ENCODE measurements at places on chromosomes 4 and X.

- no peak for DNase-seq
Measured at GRCh38 chr4:15402146-15402545, 25.7 kb upstream of the C1QTNF7 start.

- no peak for DNase-seq
Measured at GRCh38 chrX:77786365-77786680, 307 bp upstream of the ATRX start.

- no peak for DNase-seq
Measured at GRCh38 chrX:155632431-155633100, 19.8 kb upstream of the TMLHE start.

DNA sequence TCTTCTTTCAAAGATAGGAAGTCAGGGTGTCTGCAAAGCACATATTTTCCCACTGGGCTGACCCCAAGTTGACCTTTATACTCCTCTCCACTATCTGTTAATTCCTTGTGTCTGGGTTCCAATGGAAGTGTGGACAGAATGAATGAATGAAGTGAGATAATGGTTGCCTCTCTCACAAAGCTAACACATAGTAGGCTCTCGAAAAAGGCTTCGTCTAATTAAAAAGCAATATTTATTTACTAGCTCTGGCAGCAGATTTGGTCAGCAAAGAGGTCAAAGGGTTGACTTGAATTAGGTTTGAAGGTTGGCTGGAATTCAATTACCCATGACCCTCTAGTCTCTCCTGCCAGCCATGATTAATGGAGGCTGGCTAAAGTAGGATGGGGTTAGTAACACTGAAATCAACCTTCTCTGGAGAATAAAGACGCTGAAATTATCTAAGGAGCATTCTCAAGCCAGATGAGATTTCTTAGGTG lies 280.3 kb upstream of the KLF3 start:
- no peak for DNase-seq

- no peak for DNase-seq
Measured at GRCh38 chr4:5373327-5373726, 322.0 kb downstream of the STK32B start.

DNA sequence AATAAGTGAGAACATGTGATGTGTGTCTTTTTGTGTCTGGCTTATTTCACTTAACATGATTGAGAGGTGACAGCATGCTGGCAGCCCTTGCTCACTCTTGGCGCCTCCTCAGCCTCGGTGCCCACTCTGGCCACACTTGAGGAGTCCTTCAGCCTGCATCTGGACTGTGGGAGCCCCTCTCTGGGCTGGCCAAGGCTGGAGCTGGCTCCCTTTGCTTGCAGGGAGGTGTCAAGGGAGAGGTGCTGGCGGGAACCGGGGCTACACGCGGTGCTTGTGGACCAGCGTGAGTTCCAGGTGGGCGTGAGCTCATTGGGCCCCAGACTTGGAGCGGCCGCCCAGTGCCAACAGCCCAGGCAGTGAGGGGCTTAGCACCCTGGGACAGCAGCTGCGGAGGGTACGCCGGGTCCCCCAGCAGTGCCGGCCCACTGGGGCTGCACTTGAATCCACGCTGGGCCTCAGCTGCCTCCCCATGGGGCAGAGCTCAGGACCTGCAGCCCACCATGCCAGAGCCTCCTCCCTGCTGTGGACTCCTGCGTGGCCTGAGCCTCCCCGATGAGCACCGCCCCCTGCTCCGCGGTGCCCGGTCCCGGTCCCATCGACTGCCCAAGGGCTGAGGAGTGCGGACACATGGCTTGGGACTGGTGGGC lies 658.6 kb downstream of the GRXCR1 start:
- no peak for DNase-seq

DNA sequence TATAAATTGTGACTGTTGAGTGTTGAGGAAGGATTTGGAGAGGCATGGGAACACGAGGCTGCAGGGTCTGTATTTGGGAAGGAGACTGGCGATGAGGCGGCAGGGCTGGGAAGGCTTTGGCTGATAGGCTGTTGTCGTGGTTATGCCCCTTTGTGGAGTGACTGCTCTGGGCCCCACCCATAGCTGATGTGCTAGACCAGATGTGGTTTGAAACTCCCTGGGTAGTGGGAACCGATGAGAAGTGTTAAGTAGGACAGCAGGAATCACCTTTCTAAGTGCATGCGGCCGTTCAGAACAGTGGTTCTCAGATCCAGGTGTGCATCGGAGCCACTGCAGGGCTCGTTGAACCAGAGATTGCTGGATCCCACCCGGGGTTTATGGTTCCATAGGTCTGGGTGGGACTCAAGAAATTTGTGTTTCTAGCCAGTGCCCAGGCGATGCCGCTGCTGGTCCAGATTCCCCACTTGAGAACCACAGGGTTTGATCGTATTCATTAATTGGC lies 42.3 kb downstream of the TBC1D14 start:
- DNase-seq, result no peak

GRCh38 chrX:125289920-125290319 lies 29.8 kb upstream of the TEX13C start:
- DNase-seq, result no peak

DNA sequence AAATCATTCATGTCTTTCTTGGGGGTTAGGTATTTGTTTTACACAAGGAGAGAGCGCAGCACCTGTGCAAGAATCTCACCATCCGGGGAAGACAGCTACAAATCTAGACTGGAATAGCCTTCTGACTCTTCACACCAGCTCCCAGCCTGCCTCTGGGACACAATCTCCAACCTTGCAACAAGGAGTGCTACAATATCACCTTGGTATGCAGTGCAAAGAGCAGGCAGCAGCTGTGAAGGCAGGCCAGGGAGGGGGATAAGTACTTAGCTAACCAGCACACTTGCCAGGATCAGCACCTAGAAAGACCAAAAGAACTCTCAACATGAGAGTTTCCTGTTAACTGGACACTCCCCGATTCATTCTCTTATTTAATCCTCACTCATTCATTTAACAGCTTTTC lies 235.3 kb downstream of the AR start:
- DNase-seq, result no peak

DNA sequence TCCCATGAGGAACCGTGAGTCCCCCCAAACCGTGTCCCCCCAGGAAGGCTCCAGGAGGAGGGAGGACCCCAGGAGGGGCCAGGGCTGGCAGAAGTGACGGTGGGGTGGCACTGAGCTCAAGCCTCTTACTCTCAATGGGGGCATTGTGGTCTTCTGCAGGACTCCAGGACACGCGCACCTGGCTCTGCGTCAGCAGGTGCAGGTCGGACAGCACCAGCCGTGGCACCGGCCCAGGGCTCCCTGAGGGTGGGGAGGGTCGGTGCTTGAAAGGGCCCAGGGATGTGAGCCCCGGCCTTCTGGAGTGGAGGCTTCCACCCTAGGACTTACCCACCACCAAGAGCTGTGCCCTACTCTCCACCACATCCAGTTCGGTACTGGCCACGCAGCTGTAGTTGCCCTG lies 18.3 kb downstream of the L1CAM start:
- no peak for DNase-seq

GRCh38 chr4:1479454-1479853 lies 73.2 kb upstream of the NKX1-1 start:
- no peak for DNase-seq

GRCh38 chr4:159051245-159052071 lies 51.4 kb upstream of the RAPGEF2 start:
- DNase-seq, result no peak

DNA sequence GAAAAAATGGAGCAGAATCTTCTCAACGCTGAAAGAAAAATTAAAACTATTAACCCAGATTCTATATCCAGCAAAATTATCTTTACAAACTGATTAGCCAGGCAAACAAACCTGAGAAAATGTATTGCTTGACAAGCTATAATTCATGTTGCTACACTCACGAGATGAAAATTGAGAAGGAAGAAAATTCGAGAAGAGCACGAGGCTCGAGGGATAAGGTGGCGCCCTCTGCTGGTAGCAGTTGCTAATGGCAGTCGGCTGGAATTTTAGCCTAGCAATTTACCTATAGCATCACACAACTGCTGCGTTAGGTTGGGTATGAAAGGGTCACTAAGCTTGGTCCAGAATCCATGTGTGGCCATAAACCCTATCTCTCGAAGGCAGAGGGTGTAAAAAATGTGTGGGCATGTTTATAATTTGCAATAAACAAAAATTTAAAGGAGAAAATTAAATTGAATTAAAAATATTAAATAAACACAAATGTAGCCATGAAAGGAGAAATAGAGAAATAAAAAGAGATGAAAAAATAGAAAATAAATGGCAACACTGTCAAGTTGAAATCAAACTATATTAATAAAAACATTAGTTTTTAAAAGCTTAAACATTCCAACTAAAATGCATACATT lies 126.6 kb downstream of the PPP4R3C start:
- no peak for DNase-seq
